ENCODE measurements at places on chromosomes 11 and 22.

GRCh38 chr11:695288-695537 lies 191 bp upstream of the DEAF1 start:
- peak; percentile 97 for DNase-seq

DNA sequence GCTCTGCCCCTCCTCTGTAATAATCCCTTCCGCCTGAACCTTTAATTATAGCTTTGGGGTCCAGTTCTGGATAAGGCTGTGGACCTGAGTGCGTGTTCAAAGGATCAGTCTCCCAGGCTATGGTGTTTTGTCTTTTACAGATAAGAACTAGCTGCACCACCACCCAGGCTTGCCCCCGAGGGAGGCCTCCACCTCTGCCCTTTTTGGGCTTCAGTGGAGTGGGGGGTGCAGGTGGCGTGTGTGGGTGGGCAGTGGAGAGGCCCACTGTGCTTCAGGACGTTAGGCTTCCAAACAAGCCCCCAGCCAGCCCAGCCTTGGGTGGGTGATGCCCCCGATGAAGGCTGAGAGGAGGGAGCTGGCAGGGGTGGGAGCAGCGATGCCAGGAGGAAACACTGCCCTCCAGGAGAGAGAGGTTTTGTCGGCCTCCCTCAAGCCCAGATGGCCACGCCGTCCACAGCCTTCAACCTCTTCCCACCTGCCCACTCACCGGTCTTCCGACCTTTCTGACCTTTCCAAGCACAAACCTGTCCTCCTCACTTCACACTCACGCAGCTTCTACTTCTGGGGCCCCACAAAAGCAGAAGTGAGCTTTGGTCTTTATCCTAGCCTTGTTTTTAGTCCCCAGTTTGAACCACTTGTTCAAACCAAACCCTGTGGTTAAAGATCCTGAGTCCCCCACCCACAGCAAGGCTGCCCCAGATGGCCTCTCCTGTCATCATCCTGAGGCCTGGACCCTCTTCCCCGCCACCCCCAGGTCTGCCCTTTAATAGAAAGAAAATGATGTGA lies 20.4 kb downstream of the PSMD13 start:
- no peak for DNase-seq

- DNase-seq, result no peak
Measured at GRCh38 chr11:16299390-16299789, 57.0 kb downstream of the SOX6 start.

- no peak for DNase-seq
Measured at GRCh38 chr11:71251761-71252268, 562 bp downstream of the SHANK2 start.

DNA sequence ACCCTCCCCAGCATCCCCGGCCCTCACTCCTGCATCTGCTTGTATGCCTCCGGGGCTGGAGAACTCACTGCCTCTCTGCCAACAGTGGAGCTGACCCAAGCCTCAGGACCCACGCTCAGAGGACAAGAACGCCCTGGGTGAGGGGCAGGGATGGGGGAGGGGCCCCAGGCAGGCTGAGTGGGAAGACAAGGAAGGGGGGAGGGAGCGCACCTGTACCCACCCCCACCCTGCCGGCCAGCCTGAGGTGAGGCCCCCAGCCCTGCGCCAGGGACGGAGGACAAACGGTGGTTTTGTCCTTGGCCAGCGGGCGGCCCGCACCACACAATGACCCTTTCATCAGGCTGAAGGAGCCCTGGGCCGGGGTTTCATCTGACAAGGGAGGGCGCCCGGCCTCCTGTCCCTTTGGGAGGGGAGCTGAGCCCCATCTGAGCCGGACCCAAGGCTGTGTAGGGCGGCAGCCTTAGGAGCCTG lies 10.0 kb downstream of the WNT7B start:
- DNase-seq, result no peak

DNA sequence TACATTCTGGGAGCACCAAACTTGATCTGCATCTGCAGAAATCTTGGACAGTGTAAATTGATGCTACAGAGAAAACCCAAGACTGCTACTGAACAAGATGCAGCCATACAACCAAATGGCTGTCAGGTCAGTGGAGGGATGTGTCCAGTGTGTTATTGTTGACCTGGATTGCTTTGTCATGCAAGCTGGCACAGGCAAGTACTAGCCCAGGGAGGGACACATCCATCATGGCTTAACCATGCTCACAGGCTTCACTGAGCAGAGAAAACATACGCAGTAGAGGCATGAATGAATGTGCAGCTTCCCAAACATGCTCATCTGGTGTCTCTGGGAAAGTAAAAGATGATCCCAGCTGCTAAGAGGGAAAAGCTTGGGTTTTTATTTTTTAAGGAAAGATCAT lies 93.6 kb downstream of the MTNR1B start:
- no peak for DNase-seq

DNA sequence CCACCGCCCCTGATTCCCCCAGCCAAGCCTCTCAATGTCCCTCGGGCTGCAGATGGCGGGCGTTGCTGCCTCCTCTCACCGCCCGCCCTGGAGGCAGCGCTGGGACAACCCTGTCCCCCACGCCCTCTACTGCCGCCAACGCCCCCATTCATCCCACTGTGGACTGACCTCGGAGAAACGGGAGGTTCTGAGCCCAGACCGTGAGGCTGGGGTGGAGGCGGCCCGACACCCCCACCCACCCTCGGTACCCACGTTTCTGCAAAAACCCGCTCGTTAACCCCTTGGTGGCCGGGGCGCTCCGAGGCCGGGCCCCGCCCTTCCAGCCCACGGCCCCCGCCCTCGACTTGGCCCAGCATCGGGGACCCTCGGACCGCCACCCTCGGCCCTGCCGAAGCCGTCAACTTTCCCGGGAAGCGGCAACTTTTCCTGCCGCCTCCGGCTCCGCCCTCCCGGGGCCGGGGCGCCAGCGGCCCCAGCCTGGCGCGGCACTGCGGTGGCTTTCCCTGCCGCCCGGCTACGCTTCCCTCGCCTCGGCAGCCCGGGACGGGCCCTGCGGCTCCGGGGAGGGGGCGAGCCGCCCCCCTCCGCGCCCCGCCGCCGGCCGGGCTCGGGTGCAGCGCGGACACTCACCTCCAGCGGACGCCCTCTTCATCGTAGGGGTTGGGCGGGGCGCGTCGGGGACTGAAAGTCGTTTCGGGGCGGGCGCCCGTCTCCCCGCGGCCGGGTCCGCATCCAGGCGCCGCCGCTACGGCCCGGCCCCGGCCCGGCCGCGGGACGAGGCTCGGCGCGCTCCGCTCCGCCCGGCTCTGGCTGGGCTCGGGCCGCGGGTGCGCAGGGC lies 458 bp downstream of the RTN4R start:
- DNase-seq, result no peak

DNA sequence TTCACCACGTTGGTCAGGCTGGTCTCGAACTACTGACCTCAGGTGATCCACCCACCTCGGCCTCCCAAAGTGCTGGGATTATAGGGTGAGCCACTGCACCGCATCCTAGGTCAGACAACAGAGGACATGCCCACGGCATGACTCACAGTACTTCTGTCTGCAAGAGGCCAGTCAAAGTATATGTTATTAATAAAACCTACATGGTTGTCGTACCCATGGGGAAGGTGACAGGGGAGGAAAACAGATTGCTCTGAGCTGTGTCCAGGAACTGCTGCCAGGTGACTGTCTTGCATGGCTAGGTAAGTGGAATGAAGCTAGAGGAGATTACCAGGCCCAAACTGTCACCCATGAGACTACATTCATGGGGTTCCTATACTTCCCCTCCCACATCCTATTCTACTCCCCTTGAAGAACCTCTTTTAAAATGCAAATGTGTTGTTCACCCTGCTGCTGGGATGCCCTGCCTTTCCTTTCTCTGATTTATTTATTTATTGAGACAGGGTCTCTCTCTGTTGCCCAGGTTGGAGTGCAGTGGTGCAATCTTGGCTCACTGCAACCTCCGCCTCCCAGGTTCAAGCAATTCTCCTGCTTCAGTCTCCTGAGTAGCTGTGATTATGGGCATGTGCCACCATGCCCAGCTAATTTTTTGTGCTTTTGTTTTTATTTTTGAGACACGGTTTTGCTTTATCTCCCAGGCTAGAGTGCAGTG lies 2.0 kb upstream of the NLRX1 start:
- no peak for DNase-seq

DNA sequence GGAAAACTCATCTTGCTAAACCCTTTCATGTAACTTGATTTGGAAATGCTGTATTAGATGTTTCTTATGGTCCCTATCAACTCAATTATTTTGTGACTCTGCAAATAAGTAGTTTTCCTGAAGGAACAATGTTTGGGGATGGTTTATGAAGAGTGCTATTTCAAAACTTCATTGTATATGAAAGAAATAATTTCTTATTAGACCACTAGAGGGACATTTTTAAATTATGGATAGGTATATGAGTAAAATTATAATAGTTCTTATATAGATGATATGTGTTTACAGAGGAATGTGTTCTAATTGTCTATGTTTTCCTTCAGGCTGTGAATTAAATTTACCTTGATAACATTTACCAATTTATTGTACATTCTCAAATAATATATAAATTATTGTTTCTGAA lies 509.4 kb upstream of the RAG2 start:
- no peak for DNase-seq

- no peak for DNase-seq
Measured at GRCh38 chr22:25120093-25120561, 79.5 kb upstream of the CRYBB3 start.

DNA sequence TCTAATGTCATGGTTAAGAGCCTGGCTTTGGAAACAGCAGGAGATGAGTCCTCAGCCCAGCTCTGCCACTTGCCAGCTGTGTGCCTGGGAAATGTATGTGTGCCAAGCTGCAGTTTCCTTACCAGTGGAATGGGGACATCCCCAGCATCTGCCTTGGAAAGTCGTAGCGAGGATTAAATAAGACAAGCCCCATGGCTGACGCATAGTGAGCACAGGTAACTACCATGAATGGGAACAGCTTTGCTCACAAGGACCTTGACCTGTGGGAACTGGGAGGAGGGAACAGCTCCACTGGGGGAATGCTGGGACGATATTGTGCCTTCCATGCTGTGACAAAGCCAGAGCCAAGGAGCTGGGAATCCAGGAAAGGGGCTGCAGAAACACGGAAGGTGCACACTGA lies 2.6 kb upstream of the DSCAML1 start:
- no peak for DNase-seq

DNA sequence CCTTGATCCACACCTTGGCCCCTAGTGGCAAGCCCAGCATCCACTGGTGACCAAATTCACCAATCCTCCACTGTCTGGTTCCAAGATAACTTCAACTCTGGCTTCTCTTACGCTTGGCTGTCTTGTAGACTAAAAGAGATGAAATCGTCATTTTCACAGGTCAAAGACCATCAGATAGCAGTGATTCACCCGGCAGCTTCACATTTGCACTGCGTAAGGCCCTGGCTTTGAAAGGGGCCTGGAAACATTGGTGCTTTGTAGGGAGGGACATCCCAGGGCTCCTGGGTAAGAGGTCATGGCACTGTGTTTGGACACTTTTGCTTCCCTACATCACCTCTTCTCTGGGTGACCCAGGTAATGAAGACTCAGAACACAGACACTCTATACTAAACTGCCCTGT lies 30.1 kb upstream of the FADD start:
- DNase-seq, result no peak

- no peak for DNase-seq
Measured at GRCh38 chr11:20861322-20861721, 191.9 kb downstream of the NELL1 start.

DNA sequence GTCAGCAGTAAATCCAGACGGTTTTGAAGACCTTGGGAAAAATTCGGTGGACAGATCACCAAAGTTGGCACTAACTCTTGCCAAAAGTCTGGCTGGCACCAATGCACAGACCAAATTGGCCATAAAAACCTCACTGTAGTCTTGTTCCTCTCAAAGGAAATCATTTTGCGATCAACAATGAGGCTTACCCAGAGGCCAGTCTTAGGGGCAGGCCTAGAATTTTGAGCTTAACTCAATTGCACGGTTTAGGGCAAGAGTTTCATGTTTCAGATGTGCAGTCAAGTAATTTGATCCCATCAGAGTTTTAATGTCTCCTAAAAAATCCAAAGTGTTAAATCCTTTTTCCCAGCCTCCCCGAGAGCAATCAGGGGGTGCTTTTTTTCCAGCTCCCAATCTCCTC lies 19.0 kb downstream of the MPPED2 start:
- no peak for DNase-seq

DNA sequence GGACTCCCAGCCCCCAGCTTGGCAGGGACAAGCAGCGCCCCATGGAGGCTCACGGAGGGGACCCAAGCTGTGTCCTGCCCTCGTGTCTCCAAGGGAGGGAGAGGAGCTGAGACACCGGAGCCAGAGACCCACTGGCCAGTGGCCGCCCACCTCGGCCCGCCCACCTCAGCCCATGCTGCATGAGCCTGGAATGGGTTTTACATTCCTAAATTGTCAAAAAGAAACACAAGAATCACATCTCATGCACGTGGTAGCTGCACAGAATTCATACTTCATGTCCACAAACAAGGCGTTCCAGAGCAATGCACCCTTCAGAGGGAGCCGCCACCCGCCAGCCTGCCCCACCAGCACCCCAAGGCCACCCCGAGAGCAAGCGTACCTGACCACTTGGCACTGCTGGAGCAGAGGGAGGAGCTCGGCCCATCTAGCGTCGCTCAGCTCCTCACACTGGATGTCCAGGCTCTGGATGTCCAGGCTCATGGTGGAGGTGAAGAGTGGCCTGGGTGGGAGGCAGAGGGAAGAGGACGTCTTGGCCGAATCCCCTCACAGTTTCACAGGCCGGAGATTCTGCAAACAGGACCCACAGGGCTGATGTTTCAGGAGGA lies 5.3 kb downstream of the RNH1 start:
- DNase-seq, result no peak

- no peak for DNase-seq
Measured at GRCh38 chr11:126433989-126434949, 78.8 kb downstream of the ST3GAL4 start.

GRCh38 chr11:65655570-65656332 lies 7.0 kb downstream of the RELA start:
- no peak for DNase-seq

DNA sequence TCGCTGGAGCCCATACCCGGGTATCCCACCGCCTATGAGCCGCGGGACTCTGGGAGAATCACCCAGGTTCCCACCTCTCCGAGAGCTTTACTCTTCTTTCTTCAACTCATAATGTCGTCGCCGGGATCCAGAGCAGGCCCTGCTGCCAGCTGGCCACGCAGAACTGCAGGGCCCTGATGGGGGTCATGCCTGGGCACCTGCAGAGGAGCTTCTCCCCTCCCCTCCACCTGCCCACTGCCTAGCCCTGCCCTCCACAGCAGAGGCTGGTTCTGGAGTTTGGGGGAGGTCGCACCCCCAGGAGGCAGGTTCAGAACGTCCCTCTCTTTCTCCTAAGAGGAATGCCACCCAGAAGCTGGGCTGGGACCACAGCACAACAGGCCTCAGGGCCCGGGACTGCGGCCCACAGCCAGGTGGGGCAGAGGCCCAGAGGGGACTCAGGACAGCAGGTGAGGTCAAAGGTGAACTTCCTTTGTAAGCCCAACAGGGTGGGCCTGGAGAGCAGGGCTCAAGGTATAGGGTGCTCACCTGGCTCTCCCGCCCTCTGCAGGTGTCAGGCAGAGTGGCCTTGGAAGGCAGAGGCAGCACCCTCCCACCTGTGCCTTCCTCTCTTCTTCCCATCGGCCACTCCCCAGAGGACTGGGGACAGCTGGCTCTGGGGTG lies 1.9 kb downstream of the SLC25A45 start:
- no peak for DNase-seq

All from muscle of arm (tissue), 14 donors.